Stimulated activated CD8-positive, alpha-beta memory T cell treated with anti-CD3 and anti-CD28 coated beads, Interleukin-7, amount 100 ng/mL, for 1 hour (primary cell): ENCODE measurements at places on chromosomes 7 and 10.

- no peak for DNase-seq
These were observed 136.2 kb upstream of the INSYN2A start for GRCh38 chr10:127332631-127333030.

DNA sequence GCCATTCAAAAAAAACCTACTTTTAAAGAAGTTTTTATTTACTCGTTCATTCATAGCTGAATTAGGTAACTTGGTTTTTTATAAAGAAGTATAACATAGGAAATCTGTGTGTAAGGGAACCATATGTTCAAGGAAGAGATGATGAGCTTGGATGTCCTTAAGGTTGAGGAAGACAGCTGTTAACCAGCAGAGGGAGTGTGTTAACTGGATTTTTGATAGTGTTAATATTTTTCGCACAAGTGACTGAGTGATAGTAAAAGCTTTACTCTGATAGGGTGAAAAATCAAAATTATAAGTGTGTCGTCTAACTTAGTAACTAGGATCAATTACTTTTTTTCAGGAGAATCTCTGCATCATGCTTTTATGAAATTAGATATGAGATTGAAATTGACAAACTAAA lies 134.7 kb downstream of the ARL5B start:
- no peak for DNase-seq

GRCh38 chr10:10542477-10542876 lies 475.2 kb upstream of the CELF2 start:
- DNase-seq = no peak

GRCh38 chr7:22827563-22827962 lies 4.9 kb upstream of the TOMM7 start:
- DNase-seq = no peak

DNA sequence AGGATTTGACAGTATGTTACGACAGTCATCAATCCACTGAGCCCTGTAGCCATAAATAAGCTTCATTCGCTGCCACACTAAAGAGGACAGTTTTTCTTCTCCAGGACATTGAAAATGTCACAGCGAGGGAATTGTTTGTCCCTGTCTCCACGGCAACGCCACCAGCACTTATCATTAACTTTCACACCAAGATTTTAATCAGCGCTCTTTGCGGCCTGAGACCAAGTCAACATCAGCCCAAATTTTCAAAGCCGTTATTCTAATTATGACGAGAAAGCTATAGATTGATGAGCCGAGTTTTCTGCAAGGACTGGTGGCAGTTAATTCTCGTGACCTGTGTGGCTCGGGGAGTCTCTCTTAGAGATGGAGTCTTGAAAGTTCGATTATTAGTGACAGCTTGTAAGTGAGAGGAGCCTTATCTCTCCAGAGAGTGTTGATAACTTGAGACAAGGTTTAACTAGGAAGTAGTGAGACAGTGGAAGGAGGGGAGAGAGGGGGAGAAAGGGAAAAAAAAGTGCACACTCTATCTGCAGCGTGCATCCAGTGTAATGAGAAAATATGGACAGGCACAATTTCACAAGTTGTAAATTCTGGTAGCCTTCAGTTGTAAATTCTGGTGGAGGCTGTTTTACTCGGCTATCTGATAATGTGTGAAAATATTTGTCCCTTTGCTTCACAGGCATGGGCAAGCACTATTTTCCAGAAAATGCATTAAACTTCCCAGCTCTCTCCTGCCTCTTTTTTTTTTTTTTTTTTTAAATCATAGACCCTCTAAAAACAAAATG lies 473.3 kb downstream of the LRMDA start:
- DNase-seq = no peak

GRCh38 chr10:37263304-37263703 lies 137.9 kb downstream of the ANKRD30A start:
- DNase-seq = no peak

- DNase-seq = no peak
These were observed 74.8 kb upstream of the RPA3 start for GRCh38 chr7:7793249-7793648.

- DNase-seq = no peak
These were observed 42.2 kb upstream of the BHLHA15 start for GRCh38 chr7:98168904-98169621.

GRCh38 chr7:104156842-104157277 lies 51.0 kb downstream of the ORC5 start:
- no peak for DNase-seq

- DNase-seq = no peak
These were observed 662 bp upstream of the PPIF start for GRCh38 chr10:79346388-79347225.

GRCh38 chr10:35661236-35661635 lies 19.1 kb upstream of the FZD8 start:
- no peak for DNase-seq

DNA sequence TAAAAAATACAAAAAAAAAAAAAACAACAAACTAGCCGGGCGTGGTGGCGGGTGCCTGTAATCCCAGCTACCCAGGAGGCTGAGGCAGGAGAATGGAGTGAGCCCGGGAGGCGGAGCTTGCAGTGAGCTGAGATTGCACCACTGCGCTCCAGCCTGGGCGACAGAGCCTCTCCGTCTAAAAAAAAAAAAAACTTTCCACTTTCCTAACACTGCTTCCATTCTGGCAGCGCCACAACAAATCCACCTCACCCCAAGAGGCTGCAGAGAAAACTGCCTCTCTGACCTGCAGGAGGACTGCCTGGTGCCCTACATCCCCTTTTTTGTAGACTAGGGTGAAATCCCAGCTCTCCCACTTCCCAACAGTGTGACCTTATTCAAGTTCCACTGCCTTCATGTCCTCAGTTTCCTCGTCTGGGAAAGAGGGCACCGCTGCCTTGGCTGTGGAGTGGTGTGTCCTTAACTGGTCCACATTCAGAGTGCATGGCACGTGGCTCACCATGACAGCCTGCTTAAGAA lies 2.6 kb upstream of the MBL2 start:
- DNase-seq = no peak

- no peak for DNase-seq
These were observed 447.9 kb upstream of the PFKP start for GRCh38 chr10:2619472-2619871.

DNA sequence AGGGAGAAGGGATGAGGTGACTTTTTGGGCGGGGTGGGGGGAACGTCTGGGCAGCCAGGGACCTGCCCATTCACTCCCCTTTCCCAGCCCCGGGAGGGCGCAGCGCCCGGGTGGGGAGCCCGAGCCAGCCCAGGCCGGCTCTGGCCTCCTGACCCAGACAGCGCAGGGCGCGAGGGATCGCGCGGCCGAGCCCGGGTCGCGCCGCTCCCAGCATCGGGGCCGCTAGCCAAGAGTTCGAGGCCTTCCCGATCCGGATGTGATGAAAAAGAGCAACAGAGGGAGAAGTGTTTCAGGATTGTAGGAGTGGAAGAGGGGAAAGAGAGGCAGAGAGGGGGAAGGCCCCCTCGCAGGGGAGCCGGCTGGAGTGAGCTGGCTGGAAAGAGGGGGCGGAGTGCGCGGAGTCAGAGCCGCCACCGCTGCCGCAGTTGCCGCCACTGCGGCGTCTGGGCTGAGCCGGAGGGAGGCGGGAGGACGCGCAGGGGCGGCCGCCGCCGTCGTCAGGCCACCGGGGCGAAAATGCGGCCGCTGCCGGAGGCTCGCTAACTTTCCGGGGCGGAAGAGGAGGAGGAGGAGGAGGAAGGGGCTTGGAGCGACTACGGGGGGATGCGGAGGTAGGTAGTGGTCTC lies at the start of gene MDFIC:
MDFIC (plus strand) TSS at position 69 of the 626 bp plus-strand sequence. CDS start 940 bp downstream, outside the sequence.
- DNase-seq = peak; percentile 20

DNA sequence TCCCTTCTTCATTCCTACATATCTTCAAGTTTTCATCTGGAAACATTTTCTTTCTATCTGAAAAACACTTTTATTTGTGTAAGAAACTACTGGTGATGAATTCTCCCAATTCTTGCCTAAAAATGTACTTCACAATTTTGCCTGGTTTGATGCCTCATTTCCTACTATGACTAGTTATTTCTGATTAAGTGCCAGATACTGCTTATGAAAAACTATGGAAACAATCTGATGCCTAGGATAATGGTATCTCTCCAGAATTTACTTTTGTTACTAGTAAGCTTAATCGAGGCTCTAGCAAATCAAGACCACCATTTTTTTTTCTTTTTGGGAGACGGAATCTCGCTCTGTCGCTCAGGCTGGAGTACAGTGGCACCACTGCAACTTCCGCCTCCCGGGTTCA lies 31.3 kb downstream of the CACUL1 start:
- no peak for DNase-seq

DNA sequence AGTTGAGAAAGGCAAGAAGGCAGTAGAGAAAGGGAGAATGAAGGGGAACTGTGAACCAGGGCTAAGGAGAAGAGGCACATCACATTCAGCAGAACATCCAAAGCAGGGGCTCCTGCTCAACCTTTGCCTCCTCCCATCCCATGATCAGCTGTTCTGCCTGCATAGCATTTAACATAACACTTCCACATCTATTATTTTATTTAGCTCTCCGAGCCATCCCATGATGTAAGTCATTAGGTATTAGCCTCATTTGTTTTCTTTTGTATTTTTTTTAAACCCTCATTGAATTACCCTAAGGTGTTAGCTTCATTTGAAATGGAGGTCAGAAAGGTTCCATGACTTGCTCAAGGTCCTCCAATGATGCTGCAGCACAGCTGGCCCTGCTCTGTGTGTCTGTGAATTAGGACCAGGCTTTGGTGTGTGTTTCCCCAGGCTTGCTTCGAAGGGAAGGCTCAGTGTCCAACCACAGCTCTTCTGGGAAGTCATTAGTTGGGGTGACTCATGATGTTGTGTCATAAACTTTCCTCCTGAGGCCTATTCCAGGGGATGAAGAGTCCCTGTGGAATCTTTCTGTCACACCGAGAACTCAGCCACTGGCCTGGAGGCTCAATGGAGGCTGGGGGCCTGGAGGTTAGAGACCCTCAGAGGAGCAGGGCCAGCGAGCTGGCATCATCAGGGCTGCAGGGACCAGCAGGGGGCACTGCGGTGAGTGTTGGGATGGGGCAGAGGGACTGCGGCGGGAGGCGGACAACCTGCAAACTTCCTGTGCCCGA lies 16.5 kb downstream of the NPFFR1 start:
- DNase-seq = no peak

GRCh38 chr7:66668112-66668511 lies 39.4 kb downstream of the KCTD7 start:
- DNase-seq = no peak

GRCh38 chr10:19968745-19969144 lies 152.5 kb downstream of the PLXDC2 start:
- DNase-seq = no peak

DNA sequence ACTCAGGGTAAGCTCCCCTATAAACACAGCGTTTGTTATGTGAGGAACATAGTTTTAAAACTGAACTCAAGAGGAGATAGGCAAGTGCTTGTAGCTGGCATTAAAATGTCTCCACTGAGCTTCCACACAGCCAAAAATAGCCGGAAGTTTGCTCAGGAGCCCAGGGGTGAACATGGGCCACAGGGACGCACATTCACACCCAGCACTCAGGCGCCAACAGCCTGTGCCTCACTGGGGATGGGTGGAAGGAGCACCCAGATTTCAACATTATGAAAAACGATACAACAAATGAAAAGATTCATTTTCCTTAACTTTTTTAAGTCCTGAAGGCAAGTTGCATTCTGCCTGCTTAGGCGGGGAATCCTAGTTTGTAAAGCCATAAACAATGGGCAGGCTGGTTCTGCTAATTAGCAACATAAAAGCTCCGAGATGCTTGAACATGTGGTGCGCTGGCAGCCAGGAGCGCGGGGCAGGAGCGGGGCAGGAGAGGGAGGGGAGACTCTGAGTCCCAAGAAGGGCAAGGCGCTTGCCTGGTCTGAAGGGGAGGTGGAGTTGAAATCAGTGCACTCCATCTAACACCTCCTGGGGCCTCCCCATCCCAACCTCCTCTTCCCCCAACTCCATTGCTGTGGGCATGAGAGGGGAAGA lies 235.9 kb downstream of the COBL start:
- DNase-seq = no peak

DNA sequence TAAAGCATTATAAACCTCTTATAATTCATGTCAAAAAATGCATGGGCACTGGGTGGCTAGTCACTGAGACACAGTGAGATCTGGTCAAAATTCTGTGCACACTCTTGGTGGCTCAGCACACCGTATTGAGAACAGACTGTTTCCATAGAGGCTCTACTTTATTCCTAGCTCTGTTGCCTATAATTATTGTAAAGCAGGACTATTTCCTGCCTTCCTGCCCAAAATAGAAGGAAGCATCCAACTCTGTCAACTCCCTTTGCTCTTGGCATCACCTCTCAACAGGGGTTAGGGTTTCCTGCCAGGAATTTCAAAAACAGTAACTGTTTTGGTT lies 45.1 kb downstream of the PTN start:
- DNase-seq = no peak

- no peak for DNase-seq
These were observed 89.7 kb downstream of the AASS start for GRCh38 chr7:122054393-122054792.

DNA sequence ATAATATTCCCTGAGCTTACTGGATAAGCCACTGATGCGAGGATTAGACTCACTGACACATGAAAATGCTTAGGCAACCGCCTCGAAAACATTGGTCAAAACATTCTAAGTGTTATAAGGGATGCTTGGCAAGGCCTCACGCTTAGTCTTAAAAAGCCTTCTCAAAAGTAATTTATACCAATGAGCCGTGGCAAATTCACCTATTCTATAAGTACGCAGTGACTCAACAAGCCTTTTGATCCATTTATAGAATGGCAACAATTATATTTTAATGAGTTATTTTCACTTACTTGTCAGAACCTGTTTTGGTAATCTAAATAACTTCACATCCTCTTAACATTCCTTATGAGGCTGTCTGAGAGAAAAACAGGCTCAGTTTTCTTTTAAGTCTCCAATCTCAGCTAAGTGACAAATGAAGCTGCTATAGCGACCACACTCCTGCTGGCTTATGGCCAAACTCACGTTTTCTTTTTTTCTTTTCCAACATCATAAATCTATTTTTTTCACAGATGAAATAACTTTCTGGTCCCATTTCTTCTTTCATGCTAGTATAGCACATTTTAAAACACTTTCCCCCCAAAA lies 121.2 kb upstream of the AFAP1L2 start:
- DNase-seq = no peak

DNA sequence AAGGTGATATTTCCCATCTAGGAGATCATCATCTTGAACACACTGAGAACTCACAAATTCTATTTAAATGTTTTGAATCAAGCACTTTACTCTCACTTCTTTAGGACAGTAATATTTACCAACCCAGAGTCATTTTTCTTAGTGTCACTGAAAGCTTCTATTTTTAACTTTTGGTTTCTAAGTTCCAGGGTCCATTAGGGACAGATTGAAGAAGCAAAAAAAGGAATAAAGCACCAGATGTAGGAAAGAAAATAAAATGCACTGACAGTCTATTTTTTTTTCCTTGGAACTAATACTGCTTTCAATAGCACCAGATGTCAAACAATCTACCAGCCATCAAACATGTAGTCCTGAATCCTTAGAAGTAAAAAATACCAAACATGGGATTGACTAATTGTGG lies 526.7 kb upstream of the LRRN3 start:
- DNase-seq = no peak

GRCh38 chr10:62461120-62461519 lies 87.0 kb downstream of the ZNF365 start:
- DNase-seq = no peak

DNA sequence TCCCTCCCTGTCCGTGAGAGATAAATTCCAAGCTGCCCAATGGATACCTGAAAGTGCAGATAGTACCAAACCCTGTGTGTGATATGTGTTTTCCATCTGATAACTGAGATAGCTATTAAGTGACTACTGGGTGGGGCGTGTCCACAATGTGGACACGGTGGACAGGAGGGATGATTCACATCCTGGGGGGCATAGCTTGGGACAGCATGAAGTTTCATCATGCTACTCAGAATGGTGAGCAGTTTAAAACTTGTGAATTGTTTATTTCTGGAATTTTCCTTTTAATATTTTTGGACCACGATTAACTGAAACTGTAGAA lies 158.6 kb downstream of the CREB5 start:
- DNase-seq = no peak

- no peak for DNase-seq
These were observed at the start of gene FAM131B for GRCh38 chr7:143362131-143363015. Gene FAM131B (minus strand): TSS chr7:143362713. CDS start chr7:143362603, 110 bp downstream.
